Activated CD4-positive, alpha-beta T cell treated with anti-CD3 and anti-CD28 coated beads for 24 hours (primary cell): ENCODE measurements at places on chromosomes 7 and 10.

DNA sequence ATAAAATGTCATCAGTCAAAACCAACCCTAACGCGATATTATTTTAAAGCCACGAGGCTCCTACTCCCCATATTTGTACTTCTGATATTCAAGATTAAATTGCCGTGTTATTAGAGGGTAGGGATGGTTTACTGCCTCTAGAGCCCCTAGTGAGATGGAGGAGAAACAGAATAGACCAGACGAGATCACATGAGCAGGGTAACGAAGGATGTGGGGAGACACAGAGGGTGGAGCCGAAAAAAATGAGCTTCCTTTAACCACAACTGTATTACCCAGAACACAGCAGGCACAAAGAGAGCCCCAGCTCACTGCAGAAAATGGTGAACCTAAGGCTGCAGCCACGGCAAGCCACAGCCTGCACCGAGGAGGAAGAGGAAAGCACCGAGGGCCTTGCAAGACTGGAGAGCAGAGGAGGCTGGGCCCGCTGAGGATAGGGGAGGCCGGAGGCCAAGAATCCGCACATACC is 14.3 kb downstream of the ZC3HAV1 start:
- DNase-seq = no peak

DNA sequence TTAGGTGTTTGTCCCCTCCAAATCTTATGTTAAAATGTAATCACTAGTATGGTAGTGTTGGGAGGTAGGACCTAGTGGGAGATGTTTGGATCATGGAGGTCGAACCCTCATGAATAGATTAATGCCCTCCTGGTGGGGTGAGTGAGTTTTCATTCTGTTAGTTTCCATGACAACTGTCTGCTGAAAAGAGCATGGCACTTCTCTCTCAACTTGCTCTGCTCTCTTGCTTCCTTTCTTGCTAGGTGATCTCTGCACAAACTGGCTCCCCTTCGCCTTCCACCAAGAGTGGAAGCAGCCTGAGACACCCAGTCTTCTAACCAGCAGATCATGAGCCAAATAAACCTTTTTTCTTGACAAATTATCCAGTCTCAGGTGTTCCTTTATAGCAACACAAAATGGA is 853.9 kb downstream of the SORCS1 start:
- no peak for DNase-seq

GRCh38 chr7:39890411-39890810 is 59.6 kb upstream of the CDK13 start:
- no peak for DNase-seq

DNA sequence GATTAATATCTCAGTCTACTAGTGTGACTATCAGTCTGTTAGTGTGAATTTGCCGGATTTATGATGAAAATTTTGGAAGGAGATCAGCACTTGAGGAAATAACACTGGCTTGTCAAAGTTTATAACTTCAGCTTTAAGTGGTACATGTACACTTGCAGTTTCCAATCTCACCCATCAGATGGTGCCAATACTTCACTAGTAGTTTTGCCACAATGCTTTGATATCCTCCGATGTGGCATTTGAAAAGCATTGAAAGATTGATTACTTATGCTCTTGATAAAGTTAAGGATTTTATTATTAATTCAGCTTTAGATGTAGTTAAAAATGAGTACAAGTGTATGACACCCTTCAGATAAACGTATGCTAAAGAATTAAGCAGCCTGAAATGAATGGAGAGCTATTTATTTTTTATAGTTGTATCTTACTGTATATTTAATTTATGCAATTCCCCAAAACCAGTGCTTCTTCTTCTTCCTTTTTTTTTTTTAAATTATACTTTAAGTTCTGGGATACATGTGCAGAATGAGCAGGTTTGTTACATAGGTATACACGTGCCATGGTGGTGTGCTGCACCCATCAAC is 98.2 kb downstream of the ANLN start:
- no peak for DNase-seq

- no peak for DNase-seq
These were observed 7.8 kb upstream of the SLF2 start for GRCh38 chr10:100904917-100905316.

DNA sequence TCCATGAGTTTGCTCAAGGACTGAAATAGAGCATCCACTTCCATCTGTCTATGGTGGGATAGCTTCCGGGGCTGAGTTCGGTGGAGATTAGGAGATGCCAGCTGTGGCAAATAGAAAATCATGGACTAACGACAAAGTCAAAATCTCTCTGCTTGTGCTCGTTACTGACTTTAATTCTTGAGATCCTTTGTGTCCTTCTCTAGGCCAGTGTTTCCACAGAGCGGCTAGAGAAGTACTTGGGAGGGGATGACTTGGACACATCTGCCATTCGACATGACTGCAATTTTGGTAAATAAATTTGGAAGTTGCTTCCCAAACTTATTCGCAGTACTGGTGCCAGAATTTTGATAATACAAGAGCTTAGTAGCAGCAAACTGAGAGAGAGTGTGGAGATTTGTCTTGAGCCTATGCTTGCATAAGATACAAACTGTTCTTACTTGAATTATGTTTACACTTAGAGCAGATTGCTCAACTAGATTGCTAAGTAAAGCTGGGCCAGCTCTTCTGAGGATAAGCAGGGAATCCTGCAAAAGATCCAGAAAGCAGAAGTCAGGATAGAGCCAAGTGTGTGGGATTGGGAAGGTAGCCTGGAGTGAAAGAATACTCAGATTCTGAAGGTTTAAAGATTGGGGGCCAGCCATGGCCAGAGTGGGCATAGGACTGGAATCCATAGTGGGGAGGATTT is 27.6 kb downstream of the ABCC2 start:
- no peak for DNase-seq

DNA sequence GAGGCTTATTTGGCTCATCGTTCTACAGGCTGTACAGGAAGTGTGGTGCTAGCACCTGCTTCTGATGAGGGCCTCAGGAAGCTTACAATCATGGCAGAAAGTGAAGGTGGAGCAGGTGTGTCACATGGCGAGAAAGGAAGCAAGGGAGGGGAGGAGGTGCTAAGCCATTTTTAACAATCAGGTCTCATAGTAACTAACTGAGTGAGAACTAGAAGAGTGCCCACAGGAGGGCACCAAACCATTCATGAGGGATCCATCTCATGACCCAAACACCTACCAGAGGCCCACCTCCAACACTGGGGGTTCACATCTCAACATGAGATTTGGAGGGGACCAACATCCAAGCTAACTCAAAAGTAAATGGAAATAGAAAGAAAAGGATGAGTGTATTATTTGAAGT is 78.1 kb downstream of the CXCL12 start:
- no peak for DNase-seq

DNA sequence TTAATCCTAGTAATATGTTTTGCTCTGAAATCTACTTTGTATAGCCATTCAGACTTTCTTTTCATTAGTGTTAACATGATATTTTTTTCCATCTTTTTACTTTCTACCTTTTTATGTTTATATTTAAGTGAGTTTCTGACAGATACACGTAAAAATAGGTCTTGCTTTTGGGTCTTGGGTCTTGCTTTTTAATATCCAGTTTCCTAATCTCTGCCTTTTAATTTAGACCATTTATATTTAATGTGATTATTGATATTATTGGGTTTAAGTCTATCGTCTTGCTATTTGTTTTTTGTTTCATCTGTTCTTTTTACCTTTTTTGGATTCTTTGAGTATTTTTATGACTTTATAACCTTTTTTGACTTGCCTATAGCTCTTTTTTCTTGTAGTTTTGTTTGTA is 7.9 kb downstream of the PHTF2 start:
- no peak for DNase-seq

DNA sequence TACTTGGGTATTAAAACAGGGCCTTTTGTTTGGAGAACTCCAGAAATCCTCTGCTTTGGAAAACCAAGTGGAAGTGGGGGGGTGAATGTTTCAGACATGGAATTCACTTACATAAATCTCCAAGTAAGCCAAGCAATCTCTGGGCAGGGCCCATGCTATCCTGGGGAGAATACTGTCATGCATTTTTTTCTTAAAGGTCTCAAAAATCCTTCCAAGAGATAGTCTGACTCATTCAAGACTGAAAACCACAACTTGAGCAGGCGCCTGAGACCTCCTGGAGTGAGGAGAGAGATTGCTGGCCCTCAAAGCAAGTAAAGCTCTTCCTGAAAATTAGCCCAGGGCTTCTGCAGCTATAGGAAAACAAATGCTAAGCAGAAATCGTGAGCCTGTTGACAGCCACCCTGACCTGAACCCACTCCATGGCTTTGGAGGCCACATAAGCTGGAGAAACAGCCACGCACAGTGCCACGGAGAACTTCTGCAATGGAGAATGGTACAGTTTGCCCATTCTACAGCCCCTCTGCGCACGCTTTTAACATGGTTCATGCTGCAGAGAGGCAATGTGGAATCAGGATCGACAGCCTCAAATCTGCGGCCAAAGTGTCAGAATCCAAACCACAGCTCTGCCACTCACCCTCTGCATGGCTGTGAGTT is 203.1 kb upstream of the AUTS2 start:
- DNase-seq = no peak

GRCh38 chr7:158343936-158344455 is 243.6 kb downstream of the PTPRN2 start:
- DNase-seq = no peak

- DNase-seq = no peak
These were observed 364.2 kb downstream of the SFMBT2 start for GRCh38 chr10:7046615-7047014.

GRCh38 chr10:51079331-51079730 is 5.0 kb downstream of the PRKG1 start:
- no peak for DNase-seq

DNA sequence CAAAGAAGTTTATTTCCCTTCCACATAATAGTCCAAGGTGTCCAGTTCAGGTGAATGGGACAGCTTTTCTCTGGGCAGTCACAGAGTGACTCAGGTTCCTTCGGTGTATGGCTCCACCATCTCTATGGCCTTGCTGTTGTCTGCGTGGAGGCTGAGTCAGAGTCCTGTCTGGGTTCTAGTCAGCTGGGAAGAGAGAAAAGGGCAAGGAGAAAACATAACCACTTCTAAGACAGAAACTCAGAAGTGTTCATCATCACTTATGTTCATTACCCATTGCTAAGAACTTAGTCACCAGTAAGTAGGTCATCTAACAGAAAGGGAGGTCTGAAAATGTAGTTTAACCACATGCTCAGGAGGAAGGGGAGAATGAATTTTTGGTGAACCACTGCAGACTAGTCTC is 32.4 kb upstream of the CCDC7 start:
- DNase-seq = peak; percentile 18

- no peak for DNase-seq
These were observed 58.1 kb upstream of the SEC61G start for GRCh38 chr7:54817152-54817551.

DNA sequence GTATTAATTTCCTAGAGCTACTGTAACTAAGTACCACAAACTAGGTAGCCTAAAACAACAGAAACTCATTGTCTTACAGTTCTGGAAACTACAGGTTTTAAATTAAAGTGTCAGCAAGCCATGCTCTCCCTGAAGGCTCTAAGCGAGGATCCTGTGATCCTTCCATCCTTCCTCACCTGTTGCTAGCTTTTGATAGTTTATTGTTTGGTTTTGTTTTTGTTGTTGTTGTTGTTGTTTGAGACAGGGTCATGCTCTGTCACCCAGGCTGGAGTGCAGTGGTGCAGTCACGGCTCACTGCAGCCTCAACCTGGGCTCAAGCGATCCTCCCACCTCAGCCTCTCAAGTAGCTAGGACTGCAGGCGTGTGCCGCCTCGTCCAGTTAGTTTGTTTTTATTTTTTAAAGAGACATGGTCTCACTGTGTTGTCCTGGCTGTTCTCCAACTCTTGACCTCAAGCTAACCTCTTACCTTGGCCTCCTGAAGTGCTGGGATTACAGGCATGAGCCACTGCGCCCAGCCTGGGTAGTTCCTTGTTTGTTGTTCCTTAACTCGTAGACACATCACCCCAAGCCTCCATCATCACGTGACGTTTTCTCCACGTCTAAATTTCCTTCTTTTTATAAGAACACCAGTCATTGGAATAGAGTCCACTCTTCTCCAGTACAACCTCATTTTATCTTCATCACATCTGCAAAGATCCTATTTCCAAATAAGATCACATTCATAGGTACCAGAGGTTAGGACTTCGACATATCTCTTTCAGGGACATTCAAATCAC is 109.1 kb downstream of the AKR1D1 start:
- no peak for DNase-seq

DNA sequence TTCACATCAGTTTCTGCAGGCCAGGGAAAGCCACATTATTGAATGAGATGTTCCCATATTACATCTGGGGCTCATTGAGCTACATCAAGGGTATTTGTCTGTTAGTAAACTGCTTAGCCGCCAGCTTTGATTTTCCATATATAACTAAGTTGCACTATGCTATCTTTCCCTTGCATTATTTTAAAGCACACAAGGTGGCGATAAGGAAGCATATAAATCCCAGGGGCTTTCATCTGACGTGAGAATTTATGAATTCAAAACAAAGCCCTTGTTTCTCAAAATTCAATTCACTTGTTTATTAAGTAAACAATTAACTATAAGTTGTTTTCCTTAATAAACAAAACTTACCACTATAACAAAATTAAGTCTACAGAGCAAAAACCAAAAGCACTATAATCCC is 334.1 kb upstream of the TPK1 start:
- no peak for DNase-seq

- no peak for DNase-seq
These were observed 102.9 kb downstream of the ELAPOR2 start for GRCh38 chr7:86956567-86956966.

DNA sequence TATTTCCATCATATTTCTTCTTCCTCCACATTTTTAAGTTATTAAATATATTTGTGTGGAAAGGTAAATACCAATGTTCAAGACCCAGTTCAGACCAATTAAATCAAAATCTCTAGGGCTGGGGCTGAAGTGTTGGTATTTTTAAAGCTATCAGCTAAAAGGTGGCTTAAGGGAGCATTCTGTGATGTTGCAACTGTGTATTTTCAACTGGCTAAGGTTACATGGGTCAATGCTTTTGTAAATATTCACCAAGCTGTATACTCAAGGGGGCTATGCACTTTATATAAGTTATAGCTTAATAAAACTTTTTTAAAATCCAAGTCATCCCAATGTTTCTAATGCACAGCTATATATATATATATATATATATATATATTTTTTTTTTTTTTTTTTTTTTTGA is 316.9 kb upstream of the GRM3 start:
- DNase-seq = no peak

DNA sequence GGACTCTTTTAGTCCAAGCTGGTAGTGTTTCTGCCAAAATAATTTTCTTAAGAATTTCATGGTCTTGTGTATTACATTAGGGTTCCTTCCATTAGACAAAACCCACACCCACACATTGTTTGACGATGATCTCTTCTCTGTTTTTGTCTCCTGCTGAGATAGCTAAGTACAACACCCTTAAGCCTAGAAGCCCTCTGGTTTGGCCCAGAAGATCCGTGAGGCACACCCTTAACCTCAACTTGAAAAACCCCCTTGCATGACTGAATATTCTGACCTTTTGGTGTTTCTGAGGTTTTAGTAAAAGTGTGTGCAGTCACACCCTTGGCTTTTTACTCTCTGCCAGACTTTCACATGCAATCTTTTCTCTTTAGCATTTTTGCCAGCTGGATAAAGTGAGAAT is 29.3 kb upstream of the ERCC6 start:
- no peak for DNase-seq

DNA sequence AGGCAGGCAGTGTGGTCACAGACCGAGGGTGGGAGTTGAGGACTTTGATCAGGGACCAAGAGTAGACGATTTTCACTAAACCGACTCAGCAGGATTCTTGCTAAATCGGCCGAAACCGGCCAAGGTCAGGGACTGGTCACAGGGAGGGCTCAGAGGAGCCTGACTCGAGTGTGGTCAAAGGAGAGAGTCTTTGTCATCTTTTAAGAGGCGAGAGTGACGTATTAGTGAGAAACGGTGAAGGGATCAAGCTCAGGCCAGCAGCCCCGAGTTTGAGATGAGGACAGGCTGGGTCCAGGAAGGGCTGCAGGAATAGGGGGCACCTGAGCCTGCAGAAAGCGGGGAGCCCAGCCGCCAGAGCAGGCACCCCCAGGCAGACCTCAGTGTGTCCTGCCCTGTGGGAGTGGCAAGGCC is 41.6 kb upstream of the FAM20C start:
- no peak for DNase-seq
